ENCODE measurements at places on chromosomes 5 and 9. TPM values are rescaled to one million over a fixed set of nuclear protein-coding genes. Genes with fewer than 3 reads are reported as not detected.

- DNase-seq = no peak
These were observed 32.1 kb upstream of the SH3PXD2B start for GRCh38 chr5:172486451-172486850.

DNA sequence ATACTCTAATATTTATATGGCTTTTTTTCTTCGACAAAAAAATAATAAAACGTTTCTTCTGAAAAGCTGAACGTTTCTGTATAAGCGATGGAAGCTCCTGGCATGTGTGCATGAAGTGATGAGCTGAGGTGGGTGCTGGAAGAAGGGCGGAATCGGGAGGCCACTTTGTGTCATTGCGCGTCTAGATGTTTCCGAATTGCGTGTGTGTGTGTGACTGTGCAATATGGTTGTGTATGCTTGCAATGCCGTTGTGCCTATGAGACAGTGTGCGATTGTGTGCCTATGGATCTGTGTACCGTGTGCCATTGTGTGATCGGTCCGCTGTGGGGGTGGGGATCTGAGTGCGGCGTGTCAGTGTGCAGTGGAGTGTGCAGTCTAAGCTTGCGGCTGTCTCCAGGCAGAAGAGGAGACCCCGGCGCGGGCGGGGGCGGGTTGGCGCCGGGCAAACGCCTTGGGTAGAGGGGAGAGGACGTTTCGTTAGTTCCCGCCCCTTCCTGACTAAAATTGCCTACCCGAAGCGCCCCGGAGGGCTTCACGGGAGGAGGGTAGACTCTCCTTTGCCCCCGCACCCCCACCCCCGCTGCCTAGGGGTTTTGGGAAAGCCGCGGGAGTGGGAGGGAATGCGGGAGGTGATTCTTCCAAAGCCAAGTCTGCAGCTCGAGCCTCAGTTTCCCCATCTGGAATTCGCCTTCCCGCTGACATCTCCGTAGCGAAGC lies 24.2 kb downstream of the PCDHGC5 start:
- peak; percentile 16 for DNase-seq

DNA sequence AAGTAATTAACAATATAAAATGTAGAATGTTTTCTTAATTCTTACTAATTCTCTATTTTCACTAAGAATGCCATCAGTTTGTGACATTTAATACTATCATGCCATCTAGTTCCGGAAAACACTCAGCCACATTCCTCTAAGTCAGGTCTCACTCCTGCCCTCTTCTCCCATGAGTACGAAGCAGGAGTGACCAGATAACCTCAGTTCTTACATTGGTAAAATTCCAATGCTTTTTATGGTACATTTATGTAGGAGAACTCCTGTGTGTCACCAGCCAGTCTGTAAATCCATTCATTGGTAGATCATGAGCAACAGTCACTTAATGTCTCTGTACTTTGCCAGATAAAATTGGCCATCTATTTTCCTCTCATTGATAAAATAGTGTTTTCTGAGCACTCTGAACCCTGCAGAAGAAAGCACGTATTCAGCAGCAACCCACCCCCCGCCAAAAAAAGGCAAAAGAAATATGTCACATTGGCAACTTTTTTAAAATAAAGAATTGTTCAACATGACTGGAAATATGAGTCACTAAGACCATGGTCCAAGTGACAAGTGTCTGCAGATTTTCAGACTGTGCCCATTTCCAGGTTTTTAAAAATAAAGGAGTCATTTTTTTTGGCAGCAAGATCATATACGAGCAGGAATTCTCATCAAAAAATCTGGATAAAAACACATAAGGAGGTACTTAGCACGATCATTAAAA lies 11.8 kb downstream of the GLIS3 start:
- no peak for DNase-seq

DNA sequence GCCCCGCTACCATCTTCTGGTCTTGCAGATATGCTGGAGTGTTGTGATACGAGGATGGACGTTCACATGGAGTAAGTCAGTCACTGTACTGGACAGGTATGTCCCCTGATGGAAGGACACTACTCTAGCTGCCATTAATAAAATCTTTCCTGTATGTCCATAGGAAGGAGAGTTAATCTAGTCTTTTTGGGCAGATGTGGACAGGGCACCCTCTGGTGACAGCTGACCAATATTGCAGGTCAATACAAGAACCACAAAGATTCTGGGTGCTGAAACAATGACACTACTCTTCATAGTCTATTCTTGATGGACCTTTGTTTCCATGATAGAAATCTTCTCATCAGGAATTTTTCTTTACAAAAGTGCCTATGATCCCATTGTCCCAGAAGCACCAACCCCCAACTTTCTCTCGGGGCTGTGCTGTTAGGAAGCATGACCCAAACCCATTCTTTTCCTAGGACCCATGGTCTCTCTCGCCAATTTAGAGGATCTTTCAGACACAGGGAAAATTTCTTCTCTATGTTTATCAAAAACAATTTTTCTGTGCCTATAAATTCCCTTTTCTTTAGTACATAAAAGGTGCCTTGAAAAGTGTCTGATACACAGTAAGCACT lies 376.9 kb downstream of the DTWD2 start:
- DNase-seq = no peak

DNA sequence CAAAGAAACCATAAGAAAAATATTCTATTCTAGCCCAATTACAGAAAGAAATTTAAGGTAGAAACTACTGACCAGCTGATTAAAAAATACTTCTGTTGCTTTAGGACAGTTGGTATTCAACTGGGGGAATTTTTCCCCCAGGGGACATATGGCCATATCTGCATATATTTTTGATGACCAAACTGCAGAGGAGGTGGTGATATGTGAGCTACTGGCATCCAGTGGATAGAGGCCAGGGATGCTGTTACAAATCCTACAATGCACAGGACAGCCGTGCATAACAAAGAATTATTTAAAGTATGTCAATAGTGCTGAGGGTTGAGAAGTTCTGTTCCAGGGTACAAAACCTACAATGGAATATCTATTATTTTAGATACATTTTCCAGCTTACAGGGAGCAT lies 24.0 kb downstream of the ZFR start:
- no peak for DNase-seq

DNA sequence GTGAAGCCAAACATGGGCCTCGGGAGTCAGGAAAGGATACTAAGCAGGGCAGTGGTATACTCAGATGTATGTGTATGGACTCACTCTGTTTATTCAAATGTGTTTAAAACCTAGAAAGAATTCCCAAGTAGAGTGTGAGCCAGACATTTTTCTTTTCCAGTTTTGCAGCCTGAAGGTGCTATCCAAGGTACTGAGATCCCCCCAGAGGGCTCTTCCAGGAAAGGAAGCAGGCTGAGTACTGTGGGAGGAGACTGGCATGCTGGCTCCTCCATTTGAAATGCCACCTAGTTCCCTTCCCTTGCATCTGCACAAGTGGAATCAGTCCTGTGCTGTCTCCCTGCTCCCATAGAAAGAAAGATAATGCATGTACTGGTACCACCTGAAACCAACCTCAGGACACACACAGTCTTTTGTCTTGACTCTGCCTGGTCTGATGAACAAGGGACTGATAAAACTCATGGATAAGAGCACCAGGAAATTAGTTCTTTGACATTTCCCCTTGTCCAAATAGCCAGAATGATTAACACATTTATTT lies 85.9 kb downstream of the HRH2 start:
- DNase-seq = no peak

DNA sequence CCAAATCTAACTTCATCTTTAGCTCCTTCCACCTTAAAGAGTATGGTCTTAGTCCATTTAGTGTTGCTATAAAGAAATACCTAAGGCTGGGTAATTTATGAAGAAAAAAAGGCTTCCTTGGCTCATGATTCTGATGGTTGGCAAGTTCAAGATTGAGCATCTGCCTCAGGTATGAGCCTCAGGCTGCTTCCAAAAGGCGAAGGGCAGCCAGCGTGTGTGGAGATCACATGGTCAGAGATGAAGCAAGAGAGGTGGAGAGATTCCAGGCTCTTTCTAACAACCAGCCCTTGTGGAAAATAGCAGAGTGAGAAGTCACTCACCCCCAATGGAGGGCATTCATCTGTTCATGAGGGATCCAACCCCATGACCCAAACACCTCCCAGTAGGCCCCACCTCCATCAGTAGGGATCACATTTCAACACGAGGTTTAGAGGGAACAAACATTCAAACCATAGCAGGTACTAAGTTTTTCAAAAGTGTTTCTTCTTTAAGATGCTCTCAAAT lies 225.9 kb downstream of the SGCD start:
- no peak for DNase-seq

GRCh38 chr9:130010151-130010988 lies 32.6 kb downstream of the FNBP1 start:
- DNase-seq = no peak

GRCh38 chr9:32968101-32969011 lies 33.1 kb downstream of the APTX start:
- peak; percentile 62 for DNase-seq

DNA sequence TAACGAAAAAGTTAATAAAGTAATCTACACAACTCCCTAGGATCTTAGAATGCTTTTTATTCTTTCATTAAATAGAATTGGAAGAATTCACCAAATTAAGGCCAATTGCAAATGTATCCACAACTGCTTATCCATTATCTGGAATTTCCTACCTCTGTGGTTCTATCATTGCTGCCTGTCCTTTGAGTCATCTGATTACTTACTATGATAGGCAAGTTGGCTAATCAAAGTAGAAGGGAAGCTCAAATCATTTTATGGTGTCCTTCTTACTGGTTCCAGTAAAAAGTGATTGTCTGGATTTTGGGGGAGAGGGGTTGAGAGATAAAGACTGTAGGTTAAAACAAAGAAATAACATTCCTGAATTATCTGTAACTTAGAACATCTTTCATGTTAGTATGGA lies 161.4 kb upstream of the GNA14 start:
- no peak for DNase-seq

- no peak for DNase-seq
These were observed 134.4 kb downstream of the BARX1 start for GRCh38 chr9:93820667-93821306.

GRCh38 chr9:92971121-92971520 lies 23.8 kb downstream of the FGD3 start:
- peak; percentile 47 for DNase-seq

GRCh38 chr9:96156171-96156974 lies 145.6 kb downstream of the HSD17B3 start:
- no peak for DNase-seq

Gene PFN3
- not detected for total RNA-seq

Gene PCDHGA12
- not detected for total RNA-seq

Gene IFNA2
- not detected for total RNA-seq

Gene PAEP
- not detected for total RNA-seq

Gene CSF1R
- total RNA-seq = 0.31 TPM

Gene PPIC
- total RNA-seq = not detected

Gene ARL14EPL
- total RNA-seq = 0.44 TPM

Gene CCDC192
- total RNA-seq = not detected

Gene SLC31A2
- total RNA-seq = 6.0 TPM
